ENCODE measurements at places on chromosomes 2 and 18.
A peak's percentile ranks its signal among the peaks of the same experiment; 100 is the strongest.

DNA sequence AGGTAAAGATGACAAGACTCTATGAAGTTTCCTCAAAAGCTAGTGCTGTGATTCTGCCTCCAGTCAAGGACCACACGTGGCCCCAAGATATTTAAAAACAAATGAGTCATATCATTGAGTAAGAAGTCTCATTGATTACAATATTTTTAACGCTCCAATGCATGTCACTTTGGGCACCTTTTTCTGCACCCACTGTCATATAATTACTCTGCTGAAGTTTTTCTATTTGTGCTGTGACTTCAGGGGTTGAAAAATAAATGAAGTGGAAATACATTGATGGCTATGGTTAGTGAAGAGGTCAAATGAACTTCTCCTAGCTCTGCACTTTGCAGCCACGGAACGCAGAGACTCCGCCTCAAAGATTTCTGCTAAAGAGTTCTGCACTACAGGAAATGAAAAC, 344.3 kb upstream of the KYNU start:
- no peak for DNase-seq

- DNase-seq: peak; percentile 90
Observed at GRCh38 chr18:34978953-34979608, 62.1 kb upstream of the MAPRE2 start.

DNA sequence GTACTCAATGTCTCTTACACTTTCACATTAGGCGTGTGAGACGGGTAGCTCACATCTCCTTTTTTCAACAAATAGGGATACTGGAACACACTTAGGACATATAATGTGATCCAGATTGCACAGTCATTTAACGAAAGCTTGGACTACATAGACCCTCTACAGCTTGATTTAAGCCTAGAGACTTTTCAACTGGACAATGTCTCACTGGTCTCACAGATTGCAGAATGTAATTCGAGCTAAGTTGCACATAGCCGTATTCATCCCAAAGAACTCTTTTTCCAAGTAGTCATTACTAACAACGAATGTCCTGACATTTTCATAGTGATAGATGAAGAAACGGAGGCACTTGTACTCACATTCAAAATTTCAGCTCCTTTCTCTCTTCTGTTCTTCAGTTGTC, 612.1 kb downstream of the ZEB2 start:
- DNase-seq: no peak

- no peak for DNase-seq
Observed at GRCh38 chr2:55106148-55106547, 55.9 kb upstream of the RTN4 start.

GRCh38 chr2:8009010-8009597, 672.8 kb upstream of the ID2 start:
- no peak for DNase-seq

- DNase-seq: no peak
Observed at GRCh38 chr2:44989176-44989575, 20.1 kb downstream of the SIX2 start.

DNA sequence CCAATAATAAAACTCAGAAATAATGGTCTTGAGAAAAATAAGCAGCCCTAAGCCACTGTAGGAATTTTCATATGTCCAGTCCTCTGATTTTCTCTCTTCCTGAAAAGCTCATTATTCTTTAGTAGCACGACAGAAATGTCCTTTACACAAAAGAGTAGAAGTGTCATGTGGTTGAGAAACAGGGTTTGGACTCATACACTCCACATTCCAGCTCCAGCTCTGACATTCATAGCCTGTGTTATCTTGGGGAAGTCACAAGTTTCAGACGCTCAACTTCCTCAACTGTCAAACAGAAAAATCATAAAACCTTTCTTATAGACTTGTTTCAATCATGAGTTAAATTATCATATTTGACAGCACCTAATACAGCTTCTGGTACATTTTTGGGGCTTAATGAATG, 511.5 kb downstream of the TNS1 start:
- DNase-seq: no peak

DNA sequence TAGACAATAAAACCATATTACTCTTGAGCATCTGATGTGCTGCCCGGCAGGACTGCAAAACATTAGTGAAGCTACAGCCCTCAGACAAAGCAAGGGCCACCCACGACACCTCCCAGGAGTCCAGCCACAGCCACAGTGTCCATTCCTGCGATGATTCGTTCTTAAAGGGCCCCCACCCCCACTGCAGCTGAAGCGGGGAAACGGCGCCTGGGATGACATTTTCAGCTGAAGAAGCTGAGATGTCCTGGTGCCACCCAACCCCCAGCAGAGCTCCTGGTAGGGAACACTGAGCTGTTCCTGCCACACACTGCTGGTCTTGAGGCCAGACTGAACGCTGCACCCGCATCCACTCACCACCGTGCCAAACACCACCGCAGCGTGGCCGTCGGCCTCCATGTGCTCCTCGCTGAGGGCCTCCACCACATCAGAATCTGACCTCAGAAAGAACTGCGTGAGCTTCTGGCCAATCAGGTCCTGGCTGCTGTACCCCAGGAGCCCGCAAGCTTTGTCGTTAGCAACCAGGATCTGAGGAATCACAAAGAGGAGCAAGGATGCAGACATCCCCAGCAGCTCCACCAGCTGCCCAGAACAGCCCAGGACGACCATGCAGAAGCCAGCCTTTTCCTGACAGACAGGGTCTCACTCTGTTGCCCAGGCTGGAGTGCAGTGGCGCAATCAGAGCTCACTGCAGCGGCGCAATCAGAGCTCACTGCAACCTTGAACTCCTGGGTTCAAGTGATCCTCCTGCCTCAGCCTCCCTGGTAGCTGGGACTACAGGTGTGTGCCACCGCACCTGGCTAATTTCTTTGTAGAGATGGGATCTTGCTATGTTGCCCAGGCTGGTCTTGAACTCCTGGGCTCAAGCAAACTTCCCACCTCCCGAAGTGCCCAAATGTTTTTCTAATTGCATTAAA, 9.5 kb downstream of the PASK start:
- no peak for DNase-seq

DNA sequence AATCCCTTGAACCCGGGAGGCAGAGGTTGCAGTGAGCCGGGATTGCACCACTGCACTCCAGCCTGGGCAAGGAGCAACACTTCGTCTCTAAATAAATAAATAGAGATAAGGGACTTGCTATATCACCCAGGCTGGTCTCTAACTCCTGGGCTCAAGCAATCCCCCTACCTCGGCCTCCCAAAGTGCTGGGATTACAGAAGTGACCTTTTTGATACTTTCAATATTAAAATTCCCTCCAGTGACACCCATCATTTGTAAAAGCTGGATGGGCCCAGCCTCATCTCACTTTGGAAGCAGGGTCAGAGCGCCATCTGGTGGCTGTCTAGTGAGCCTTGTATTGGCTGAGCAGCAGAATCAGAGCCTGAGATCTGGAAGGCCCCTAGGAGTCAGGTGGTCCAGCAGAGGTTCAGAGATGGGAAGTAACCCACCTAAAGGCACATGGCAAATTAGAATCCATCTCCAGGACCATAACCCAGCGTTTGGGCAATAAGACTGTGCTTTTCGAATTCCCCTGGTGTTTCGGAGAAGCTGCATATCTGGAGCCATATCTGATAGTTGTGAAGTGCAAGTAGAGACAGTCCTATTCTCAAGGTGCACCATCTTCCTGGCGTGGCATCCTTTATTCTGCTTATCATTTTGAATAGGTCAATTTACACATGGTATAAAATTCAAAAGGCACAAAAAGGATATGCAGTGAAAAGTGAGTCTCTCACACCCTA, 18.3 kb upstream of the SLC35F6 start:
- peak; percentile 72 for DNase-seq

GRCh38 chr18:71554686-71555085, 989.5 kb downstream of the CBLN2 start:
- no peak for DNase-seq

GRCh38 chr2:45699032-45699658, 47.7 kb downstream of the PRKCE start:
- DNase-seq: no peak

DNA sequence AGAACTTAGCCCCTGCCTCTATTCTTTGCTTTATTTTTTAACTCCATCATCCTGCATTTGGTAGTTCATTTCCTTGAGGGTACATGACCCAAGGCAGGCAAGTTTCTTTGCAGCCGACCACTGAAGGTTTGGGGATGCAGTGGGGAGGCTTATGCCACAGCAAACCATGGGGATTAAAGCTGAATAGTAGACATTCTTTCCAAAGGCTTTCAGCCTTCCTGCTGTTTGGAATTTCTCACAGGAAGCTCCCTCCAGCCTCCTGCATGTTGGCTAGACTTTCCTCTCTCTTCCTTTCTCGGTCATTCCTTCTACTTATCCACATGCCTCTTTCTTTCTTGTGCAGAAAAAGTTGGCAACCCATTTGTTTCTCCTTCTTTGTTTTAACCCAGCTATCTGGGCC, 77.3 kb downstream of the SOCS6 start:
- no peak for DNase-seq

GRCh38 chr2:31213601-31214443, 3.5 kb downstream of the CAPN14 start:
- DNase-seq: no peak

Measured in globus pallidus (tissue), 1 donor.